ENCODE measurements at places on chromosomes 7 and 10.

DNA sequence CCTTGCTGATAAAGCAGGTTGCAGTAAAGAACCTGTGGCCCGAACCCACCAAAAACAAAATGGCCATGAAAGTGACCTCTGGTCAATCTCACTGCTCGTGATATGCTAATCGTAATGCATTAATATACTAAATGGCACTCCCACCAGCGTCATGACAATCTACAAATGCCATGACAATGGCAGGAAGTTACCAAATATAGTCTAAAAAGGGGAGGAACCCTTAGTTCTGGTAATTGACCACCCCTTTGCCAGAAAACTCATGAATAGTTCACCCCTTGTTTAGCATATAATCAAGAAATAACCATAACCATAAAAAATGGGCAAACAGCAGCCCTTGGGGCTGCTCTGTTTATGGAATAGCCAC, 1139.4 kb upstream of the LRRN3 start:
- no peak for DNase-seq

DNA sequence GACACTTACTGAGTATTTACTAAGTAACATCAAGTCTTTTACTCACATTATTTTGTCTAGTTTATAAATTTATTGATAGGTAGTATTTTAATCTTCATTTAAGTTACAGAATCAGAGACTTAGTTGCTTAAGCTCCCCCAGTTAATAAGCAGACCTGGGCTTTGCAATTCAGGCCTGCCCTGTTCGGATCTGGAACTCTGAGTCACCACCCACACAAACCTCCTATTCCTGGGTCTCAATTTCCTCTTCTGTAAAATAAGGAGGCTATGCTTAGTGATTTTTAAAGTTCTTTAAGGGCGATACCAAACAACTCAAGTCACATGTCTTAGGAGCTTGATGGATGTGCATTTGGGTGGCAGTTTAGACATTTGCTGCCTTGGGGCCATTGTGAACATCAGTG, 3.5 kb upstream of the MGAM start:
- no peak for DNase-seq

- DNase-seq = no peak
These were observed 59.3 kb downstream of the COL28A1 start for GRCh38 chr7:7476381-7476780.

DNA sequence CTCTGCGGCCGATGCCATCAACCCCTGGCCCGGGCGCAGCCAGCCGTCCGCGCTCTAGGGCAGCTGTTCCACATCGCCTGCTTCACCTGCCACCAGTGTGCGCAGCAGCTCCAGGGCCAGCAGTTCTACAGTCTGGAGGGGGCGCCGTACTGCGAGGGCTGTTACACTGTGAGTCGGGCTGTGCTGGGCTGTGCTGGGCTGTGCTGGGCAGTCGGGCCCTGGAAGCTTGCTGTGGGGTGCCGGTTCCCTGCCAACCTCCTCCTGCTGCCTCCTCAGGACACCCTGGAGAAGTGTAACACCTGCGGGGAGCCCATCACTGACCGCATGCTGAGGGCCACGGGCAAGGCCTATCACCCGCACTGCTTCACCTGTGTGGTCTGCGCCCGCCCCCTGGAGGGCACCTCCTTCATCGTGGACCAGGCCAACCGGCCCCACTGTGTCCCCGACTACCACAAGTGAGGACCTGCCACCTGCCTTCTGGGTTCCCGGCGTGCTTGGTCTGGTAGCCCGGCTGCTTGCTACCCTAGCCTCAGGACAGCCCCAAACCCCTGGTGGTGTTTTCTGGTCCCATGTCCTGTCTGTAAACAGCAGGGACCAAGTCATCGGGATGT, 7.5 kb downstream of the ZYX start:
- no peak for DNase-seq

DNA sequence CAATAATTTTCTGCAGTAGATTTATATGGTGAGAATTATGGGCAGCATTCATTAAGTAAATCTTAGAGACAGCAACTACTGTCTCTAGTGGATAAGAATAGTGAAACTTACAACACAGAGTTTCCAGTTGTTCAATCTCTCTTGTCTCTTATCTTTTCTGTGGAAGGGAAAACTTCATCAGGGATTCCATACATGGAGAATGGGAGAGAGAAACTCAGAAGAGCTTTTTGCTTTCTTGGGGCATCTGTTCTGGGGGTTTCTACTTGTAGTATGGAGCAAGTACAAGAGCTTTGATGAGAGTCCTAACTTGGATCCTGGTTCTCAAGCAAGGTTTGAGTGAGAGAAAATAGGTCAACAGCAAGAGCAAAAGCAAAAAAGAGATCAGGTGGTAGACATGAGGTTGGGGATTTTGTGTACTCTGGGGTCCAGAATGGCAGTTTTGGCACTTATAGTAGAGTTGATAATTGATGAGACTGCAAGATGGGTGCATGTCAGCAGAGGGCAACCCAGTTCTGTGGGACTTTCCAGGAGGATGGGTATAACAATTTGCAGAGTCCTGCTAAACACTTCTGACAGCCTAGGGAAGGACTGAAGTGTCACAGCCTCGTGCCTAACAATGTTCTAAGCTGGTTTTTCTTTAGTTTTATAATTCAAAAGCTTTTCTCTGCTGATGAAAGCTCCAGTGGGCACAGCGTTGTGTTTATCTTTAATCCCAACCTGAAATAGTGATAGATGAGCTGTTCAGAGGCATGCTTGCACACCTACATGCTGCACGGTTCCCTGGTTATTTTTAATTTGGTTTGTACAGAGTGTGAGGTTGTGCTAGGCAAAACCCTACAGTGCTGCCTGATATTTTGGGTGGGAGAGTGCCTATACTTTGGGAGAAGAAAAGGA, 32.0 kb upstream of the STRIP2 start:
- no peak for DNase-seq

GRCh38 chr7:129066290-129067131, 11.6 kb upstream of the TNPO3 start:
- no peak for DNase-seq

GRCh38 chr10:117161386-117162033, 23.4 kb upstream of the VAX1 start:
- DNase-seq = no peak

DNA sequence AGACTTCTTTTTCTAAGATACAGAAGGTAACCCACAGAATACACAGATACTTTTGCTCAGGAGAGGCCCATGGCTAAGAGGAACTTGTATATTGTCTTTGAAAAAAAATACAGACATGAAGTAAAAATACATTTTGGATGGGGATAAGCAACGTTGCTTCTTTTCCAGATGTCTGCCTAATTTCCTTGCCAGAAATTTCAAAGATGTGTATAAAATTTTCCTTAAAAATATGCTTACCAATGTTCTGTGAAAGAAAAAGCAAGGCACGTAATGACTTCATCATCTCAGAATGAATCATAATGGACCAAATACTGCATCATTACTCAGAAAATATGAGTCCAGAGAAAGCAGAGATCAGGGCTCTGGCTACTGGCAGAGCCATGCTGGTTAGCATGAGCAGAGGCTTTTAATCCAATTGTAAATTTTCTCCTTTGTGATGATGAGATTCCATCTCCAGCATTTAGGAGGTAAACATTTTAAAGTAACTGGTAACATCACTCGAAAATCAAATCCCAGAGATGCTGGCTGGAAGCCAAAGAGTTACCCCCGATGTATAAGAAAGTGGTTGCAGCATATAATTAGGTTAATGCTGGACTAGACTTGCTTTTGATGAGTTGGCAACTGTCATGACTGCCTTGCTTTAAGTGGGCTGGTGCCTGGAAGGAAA, 272.5 kb downstream of the SEMA3A start:
- no peak for DNase-seq

DNA sequence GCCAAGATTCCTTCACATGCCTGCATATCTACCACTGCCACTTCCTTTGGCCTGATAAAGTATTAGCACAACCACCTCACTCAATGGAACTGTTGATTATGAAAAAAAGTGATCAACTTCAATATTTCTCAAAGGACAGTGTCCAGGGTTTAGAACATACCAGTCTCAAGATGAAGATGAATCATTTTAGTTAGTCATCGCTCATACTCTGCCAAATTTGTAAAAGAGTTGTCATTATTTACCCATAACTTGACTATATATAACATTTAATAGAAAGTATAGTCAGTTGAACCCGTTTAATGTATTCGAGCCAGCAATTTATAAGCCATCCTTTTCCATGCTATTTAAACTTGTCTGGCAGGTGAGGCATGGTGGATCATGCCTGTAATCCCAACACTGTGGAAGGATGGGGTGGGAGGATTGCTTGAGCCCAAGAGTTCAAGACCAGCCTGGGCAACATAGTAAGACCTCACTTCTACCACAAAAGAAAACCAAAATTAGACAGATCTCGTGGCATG, 33.2 kb downstream of the SPAM1 start:
- no peak for DNase-seq

DNA sequence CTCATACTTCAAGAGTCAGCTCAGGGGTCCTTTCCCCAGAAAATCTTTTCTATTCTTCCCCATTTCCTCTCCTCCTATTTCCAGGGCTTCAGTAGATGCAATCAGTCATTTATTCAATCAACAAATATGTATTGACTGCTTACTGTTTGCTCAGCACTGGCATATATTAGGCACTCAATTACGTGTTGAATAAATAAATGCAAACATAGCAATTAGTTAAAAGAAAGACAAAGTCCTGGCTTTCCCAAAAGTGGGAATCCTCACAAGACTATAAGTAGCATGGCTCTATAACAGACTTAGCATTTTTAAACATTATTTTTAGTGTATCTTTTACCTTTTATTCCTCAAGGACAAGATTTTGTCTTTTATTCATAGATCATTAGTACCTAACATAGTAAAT, 111.6 kb downstream of the CHCHD3 start:
- no peak for DNase-seq

DNA sequence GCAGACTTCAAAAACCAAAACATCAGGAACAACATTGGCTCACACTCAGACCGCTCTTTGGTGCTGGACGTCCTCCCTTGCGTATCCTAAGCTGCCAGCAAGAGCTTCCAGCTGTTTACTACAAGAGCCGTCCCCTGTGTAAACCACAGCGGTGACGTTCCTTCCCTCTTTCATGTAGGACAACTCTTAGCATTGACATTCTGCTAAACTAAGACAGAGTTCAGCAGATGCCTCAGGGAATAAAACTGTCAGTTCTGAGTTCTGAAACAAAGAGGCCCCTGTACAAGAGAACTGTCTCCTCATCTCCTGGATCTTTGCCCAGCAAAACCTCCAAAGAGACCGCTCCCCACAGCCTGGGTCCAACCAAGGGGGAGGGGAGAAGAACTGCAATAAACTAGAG, 57.8 kb upstream of the OPALIN start:
- no peak for DNase-seq

DNA sequence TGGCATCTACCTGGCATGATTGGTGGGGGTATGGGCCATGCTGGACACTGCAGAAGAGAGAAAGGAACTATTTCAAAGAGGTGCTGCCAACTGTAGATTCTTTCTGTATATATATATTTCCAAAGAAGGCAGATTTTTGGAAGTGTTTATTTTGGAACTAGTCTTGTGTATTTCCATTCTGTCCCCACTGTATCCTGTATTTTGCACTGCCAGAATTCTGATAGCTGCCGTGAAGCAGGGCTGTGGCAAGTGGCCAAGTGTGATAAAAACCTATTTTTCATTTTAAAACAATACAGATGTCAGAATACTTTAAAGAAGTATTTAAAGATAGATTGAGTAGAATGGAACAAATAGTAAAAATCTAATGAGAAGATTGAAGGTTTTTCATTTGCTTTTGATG, 17.1 kb downstream of the MCU start:
- DNase-seq = peak; percentile 67
